Activated CD4-positive, alpha-beta T cell treated with anti-CD3 and anti-CD28 coated beads for 1 hour (primary cell): ENCODE measurements at places on chromosomes 2 and 18.

GRCh38 chr18:7844017-7844416, 276.9 kb downstream of the PTPRM start:
- no peak for DNase-seq

DNA sequence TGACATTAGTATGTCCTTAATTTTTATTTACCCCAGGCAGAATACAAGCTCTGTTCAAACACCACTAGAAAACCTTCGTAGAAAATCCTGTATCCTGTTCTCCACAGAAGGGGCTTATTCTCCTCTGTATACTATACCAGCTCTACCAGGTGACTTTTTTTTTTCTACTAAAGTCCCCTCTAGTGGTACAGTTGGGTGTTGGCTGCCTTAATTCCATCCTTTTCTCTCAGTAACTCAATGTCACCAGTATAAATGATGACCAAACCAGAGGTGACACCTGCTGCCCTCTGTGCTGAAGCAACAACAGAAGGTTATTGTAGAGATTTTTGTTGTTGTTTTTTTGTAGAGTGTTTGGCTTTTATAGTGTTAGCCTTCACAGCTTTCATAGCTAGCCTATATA, 1322.0 kb downstream of the LRP1B start:
- DNase-seq, result no peak

GRCh38 chr2:33370636-33371265, 105.7 kb upstream of the RASGRP3 start:
- DNase-seq, result no peak

GRCh38 chr2:105626966-105627340, 117.8 kb upstream of the NCK2 start:
- DNase-seq, result no peak

DNA sequence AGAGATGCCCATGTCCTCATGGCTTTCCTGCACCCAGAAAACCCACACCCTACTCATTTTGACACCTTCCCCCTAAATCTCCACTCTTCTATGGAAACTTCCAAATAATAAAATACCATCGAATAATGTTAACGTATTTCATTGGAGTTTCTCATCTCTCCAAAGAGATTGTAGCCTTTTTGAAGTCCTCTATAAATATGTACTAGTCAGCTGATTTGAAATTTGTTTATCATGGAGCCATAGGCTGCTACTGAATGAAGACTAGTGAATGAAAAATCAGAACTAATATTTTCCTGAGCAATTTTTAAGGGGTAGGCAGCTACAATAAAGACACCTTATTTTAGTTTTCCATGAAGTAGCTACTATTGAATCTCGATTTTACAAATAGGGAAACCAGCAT, 226.1 kb upstream of the EPAS1 start:
- no peak for DNase-seq

DNA sequence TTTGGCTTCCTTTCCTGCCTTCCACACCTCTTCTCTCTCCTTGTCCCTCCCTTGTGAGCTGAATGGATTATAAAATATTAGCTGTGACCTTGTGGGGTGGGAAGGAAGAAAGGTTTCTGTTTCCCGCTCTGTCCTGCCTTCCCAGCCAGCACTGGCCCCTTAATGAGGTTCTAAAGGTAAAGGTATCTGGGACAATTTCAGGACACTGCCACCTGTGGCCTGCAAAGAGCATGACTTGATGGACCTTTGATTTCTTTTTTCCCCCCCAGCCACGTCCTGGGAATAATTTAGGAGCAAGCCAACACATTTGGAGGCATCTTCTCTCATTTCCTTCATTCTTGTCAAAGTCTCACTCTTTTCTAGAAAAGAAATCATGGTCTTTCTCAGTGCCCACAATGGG, 246.7 kb upstream of the EPAS1 start:
- DNase-seq, result no peak

- DNase-seq, result no peak
Measured at GRCh38 chr18:78376046-78376445, 603.6 kb upstream of the SALL3 start.

- DNase-seq, result no peak
Measured at GRCh38 chr2:141063406-141063805, 1067.4 kb downstream of the LRP1B start.

GRCh38 chr2:29807082-29807481, 114.3 kb downstream of the ALK start:
- DNase-seq, result no peak

GRCh38 chr2:167147271-167147941, 259.1 kb downstream of the XIRP2 start:
- no peak for DNase-seq

- no peak for DNase-seq
Measured at GRCh38 chr2:127063701-127064590, 43.0 kb downstream of the BIN1 start.

DNA sequence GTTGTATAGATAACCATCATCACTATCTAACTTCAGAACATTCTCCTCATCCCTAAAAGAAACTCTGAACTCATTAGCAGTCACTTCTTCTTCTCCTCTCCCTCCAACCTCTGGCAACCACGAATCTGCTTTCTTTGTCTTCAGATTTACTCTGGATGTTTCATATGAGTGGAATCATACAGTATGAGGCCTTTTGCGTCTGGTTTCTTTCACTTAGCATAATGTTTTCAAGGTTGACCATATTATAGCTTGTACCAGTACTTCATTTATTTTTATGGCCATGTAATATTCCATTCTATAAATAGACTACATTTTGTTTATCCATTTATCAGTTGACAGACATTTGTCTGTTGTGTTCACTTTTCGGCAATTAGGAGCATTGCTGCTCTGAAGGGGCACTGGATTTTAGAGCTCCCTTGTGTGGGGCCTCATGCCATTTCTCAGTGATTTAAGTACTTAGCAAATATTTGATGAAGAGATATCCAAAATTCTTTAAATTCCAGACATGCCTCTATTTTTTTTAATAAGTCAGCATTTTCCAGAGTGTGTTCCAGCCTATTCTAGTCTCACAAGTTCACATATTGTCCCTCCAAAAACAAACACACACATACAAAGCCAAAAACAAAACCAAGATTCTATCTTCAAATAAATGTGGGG, 22.5 kb upstream of the MAP3K20 start:
- DNase-seq, result no peak
